ENCODE measurements at places on chromosomes 7 and 10. TPM values are rescaled to one million over a fixed set of nuclear protein-coding genes. Genes with fewer than 3 reads are reported as not detected.

Gene HHEX
- 5.8 TPM for total RNA-seq

GRCh38 chr10:51894771-51895578, 195.6 kb upstream of the CSTF2T start:
- H3K27ac ChIP-seq = no peak overlapping the region
- no peak overlapping the region for H3K4me3 ChIP-seq
- H3K4me1 ChIP-seq = no peaks in the 10 kb centered on the region
- H3K27me3 ChIP-seq = no peaks in the 10 kb centered on the region

Gene SUFU
- 20.2 TPM for total RNA-seq

Gene ANXA8L1
- total RNA-seq = 185 TPM

DNA sequence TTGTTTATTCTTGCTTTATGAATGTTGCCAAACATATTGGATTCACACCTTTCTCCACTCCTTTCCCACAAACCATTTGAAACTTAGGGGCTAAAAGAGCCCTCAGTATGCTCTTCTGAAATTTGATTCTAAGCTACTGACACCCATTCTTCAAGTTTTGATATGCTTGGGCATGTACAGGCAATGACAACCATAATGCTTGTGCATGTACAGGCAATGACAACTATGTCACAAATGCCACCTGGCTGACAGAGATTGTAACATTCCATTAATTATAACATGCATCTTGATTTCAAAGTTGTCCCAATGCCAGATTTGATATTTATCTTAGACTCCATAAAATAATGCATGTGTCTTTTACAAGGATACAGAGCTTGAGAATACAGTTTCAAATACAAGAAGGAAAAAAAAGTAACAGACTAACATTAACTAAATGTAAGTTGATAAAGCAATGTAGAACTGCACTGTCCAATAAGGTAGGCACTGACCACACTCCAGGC, 17.5 kb upstream of the CDK1 start:
- no peak overlapping the region for H3K4me3 ChIP-seq
- no peak for DNase-seq
- no peaks in the 10 kb centered on the region for H3K27me3 ChIP-seq

DNA sequence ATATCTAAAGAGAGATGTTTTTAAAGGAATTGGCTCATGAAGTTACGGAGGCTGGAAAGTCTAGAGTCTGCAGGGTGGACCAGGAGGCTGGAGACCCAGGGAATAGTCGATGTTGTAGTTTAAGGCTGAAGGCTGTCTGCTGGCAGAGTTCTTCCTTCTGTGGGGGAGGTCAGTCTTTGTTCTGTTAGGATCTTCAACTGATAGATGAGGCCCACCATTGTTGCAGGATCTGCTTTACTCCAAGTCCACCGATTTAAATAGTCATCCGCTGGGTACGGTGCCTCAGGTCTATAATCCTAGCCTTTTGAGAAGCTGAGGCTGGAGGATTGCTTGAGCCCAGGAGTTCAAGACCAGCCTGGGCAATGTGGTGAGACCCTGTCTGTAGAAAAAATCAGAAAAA, 50.0 kb downstream of the LMTK2 start:
- no peak for DNase-seq
- H3K36me3 ChIP-seq = no peaks in the 10 kb centered on the region
- no peak overlapping the region for H3K27ac ChIP-seq
- H3K27me3 ChIP-seq = no peaks in the 10 kb centered on the region
- no peak overlapping the region for H3K4me3 ChIP-seq

DNA sequence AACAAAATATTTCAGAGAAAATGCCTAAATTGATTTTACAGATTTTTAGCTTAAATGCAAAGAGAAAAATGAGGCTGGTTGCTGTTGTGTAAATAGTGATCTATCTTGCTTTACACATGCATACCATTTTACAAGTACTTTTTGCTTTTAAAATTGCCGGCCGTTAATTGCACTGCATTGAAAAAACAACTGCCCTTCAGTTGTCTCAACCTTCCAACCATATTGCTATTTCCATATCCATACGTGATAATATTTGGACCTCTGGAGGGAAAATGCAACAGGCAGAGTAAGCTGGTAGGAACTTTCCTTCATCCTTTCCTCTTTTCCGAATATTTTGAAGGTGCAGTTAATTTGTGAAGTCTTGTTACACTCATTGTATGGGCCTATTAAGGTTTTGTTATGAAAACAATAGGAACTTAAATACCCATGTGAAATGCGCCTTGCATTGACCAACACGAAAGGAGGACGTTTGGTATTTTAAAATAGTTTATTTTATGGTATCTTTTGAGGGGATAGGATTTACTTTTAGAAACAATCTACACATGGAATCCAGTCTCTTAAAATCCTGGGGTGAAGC, 11.3 kb downstream of the BMI1 start:
- no peaks in the 10 kb centered on the region for H3K27me3 ChIP-seq
- H3K4me3 ChIP-seq = no peak overlapping the region
- no peak for DNase-seq

DNA sequence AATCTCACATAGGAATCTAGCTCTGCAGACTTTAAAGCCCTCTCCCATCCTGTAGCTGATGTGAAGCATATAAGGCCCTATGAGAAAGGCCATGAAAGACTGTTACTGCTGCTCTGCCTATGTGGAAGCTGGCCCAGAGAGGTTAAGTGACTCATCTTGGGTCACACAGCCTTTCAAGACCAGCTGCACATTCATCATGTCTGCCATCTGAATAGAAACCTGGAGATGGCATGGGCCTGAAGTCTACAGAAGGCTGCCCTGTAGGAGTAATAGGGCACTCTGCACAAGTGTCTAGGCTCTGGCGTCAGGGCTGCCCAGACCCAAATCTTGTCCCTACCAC, 59.4 kb upstream of the COL13A1 start:
- H3K4me3 ChIP-seq = no peak overlapping the region
- no peak for DNase-seq
- H3K4me1 ChIP-seq = no peaks in the 10 kb centered on the region
- no peak overlapping the region for H3K27ac ChIP-seq

GRCh38 chr10:31782701-31783100, 145.9 kb downstream of the ARHGAP12 start:
- no peaks in the 10 kb centered on the region for H3K4me1 ChIP-seq
- no peaks in the 10 kb centered on the region for H3K27me3 ChIP-seq
- H3K4me3 ChIP-seq = no peak overlapping the region

GRCh38 chr7:64873155-64873500, 29.9 kb upstream of the ZNF273 start:
- peaks cover 94% of the 10 kb centered on the region for H3K27me3 ChIP-seq
- H3K4me3 ChIP-seq = no peak overlapping the region
- H3K36me3 ChIP-seq = no peaks in the 10 kb centered on the region
- DNase-seq = no peak

GRCh38 chr7:107322015-107322414, 147.8 kb upstream of the GPR22 start:
- H3K36me3 ChIP-seq = no peaks in the 10 kb centered on the region
- no peak overlapping the region for H3K4me3 ChIP-seq
- H3K4me1 ChIP-seq = 0 out of 2 replicates have a peak, but pooled peaks cover 5% of the 10 kb centered on the region
- no peak for DNase-seq

Gene AS3MT
- total RNA-seq = 0.22 TPM

Gene MARVELD1
- 40.1 TPM for total RNA-seq

Gene FAM25G
- total RNA-seq = not detected

Gene STEAP1B
- total RNA-seq = 0.35 TPM

DNA sequence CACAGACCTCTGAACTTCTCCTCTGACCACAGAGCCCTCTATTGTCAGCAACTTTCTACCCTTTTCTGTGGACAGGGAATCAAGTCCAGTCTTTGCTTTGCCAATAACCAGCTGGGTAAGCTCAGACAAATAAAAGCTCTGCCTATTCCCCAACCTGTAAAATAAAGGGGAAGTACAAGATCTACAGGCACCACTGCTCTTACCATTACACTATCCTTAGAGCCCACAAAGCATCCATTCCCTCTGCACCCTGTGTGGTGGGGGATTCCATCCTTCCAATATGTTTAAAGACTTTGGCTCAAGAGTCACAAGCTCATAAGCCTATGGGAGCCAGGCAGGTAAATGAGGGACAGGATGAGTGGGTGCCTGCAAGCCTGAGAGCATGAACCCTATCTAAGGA, 88.2 kb downstream of the PARD3 start:
- no peaks in the 10 kb centered on the region for H3K36me3 ChIP-seq
- H3K4me3 ChIP-seq = no peak overlapping the region
- H3K27me3 ChIP-seq = no peaks in the 10 kb centered on the region
- no peak overlapping the region for H3K27ac ChIP-seq
- no peak for DNase-seq

DNA sequence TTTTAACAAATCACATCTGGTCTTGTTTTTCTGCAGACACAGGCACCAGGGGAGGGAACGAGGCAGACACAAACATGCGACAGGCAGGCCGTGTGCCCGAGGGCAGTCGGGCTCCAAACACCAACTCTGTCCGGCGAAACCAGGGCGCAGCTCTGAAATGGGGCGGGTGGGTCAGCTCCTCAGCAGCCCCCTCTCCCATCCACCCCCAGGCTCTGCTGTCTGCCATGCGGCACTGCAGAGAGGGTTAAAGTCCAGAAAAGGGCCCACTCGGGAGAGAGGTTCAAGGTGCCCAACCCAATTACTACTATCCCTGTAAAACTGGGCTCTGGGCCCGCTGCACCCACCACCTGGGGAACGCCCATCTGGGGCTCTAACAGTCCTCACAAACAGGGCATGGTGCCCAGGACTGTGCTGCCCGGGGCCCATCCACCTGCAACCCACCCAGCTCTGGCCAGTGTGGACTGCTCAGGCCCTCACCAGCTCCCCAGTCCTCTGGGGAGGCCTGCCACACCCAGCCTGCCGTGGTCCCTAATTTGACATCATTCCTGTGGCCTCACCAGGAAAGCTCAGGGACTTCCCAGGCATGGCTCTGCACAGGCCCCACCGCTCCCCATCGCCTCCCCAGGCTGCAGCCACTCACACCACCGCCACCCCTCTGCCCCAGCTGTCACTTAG, 18.7 kb downstream of the YKT6 start:
- H3K27ac ChIP-seq = no peak overlapping the region
- DNase-seq = no peak
- H3K4me3 ChIP-seq = no peak overlapping the region
- H3K4me1 ChIP-seq = no peaks in the 10 kb centered on the region

DNA sequence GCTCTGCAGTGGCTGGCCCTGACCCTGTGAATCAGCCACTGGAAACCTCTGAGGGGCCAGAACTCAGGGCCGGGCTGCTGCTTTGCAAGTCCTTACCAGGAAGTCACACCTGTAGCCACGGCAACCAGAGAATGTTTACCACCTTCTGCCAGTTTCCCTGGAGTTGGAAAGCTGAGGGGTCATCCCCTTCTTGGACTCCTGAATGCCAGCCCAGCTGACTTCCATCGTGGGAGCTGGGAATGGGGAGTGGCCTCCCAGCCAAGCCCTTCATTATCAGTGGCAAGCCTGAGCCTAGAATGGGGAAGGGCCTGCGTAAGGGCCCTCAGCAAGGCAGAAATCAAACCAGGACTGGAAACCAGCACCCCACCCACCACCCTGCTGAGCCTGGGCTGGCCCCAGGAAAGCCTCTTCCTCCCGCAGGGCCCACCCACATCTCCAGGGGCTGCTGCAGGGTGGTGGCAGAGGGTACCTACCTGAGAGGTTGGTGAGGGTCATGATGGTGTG, 6.5 kb upstream of the CRHR2 start:
- no peak overlapping the region for H3K4me3 ChIP-seq
- peaks cover 76% of the 10 kb centered on the region for H3K27me3 ChIP-seq
- no peaks in the 10 kb centered on the region for H3K4me1 ChIP-seq
- H3K36me3 ChIP-seq = no peaks in the 10 kb centered on the region
- peak; percentile 49 for DNase-seq

DNA sequence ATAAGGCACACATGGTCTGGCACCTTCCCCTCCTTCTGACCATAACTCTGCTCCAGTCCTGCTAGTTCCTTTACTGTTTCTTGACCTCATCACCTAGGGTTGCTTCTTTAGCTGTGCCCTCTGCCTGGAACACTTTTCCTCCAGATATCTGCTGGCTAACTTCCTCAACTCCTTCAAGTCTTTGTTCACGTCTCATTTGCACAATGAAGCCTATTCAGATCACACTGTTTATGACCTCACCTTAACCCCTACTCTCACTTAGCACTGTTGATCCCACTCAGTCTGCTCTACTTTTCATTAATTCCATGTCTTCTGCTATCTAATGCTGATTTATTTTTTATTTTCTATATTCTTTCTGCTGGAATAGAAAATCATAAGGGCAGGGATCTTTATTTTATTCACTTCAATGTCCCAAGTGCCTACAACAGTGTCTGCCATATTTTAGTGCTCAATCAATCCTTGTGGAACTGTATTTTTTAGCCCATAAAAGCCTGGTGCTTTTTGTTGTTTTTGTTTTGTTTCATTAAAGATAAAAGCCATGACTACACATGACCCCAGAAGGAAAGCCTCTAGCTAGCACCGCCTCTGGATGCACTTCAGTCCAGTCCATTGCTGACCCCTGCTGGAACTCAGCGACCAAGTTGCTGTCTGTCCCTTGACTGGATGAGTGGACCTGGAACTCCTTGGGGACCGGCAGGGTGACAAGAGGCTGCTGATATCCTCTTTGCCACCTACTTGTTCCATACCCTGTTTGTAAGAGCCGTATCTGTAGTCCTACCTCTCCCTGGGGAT, 12.3 kb downstream of the KLF14 start:
- no peak overlapping the region for H3K4me3 ChIP-seq
- no peak overlapping the region for H3K27ac ChIP-seq
- no peaks in the 10 kb centered on the region for H3K27me3 ChIP-seq
- DNase-seq = peak; percentile 64

Data from PC-9 (cell line).